CD4-positive, alpha-beta T cell treated with Interleukin-6 at 100 ng/mL for 8 hours (primary cell): ENCODE measurements at places on chromosomes 3 and 15.

- no peak for DNase-seq
Measured at GRCh38 chr3:177811835-177812234, 614.6 kb upstream of the TBL1XR1 start.

GRCh38 chr3:20776286-20776685 lies 590.3 kb upstream of the SGO1 start:
- no peak for DNase-seq

GRCh38 chr15:39344662-39345141 lies 236.2 kb upstream of the THBS1 start:
- no peak for DNase-seq

DNA sequence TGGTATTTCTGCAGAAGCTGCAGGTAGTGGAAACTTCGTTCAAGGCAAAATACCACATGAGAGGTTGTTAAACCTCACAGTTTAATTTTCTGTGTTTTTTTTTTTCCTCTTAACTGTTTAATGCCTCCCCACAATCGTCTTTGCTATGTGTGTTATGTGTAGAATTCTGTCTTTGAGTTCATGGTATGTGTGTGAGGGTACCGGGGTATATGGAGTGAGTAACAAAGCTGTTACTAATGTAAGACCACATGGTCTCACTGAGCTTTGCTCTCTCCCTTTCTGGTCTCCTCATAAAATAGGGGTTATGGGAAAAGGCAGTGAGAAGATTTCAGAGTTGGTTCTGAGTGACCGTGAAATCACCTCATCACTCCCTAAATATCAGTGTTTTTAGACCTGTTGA lies 143.6 kb downstream of the USP13 start:
- no peak for DNase-seq

DNA sequence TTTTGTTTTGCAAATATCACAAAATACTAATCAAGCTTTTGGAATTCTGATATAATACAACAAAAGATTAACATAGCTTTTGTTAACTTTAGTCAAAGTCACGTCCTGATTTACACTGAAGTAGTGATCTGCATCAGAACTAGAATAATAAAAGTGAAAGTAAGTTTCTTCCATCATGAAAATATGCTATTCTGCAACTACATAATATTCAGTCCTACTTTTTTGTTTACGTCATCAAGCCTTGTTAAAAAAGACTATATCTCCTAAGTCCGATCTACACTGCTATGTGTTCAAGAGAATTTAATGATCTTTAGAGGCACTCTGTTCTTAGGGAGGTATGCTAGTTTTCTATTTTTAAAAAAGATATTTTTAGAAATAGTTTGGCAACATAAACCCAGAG lies 330.1 kb downstream of the ARPP21 start:
- DNase-seq: no peak

DNA sequence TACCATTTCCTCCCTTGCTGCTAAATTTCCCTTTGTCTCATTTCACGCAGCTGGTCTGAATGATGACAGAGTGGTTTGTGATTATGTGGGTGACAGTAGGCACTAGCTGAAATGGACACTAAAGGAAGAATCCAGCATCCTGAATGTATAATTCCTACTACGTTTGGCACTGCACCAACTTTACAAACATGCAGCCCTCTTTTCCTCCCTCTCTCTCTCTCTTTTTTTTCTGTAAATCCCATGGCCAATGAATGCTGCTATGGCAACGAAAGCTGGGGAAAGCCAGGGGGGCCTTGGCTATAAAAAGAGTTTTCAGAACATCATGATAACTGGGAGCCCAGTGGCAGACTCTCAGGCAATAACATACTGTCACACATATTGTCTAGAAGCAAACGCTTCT lies 367.2 kb upstream of the AGTR1 start:
- DNase-seq: no peak

DNA sequence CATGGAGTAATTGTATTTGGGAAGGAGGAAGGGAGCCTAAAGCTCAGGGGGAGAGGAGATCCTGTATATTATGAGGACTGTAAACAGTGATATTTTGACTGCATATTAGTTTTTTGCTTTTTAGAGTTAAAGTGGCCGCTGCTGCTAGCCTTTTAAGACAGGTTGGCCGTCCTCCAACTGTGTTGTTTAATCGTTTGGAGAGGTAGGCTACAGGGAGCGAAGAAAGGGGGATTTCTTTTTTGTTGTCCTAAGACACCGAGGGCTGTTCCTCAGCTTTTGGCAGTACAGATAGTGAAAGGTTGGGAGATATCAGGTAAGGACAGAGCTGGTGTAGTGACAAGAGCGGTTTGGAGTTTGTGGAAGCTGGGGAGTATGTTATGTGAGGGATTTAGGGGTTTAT lies 38.2 kb upstream of the RNF7 start:
- no peak for DNase-seq

DNA sequence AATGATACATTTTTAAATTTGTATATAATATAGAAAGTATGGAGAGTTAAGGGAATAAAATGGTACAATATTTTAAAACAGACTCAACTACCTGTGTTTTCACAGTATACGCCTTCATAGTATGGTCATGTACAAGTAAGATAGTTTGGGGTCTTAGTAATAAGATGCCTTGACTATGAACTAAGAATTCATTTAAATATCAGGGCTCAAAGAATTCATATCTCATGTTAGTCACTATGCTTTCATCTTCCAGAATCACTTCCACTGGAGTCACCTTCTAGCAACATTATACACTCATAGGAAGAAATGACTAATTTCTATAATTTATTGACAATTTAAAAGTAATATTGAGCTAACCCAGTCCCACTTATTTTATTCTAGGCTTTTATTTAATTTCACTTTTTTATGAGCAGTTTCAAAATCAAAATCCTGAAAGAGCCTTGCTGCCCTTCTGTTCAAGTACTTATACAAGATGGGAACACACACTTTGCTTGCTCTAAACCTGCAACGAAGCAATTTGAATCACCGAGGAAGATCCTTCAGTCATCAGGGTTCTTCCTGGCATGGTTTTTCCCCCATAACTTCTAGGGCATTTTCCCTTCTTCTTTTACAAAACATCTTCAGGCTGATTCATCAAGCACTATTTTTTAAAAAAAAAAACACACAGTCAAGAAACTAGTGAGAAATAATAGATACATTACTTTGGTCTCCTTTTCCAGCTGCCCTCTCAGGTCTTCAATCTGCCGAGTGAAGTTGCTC lies 94.1 kb downstream of the MYH15 start:
- DNase-seq: no peak

- DNase-seq: no peak
Measured at GRCh38 chr3:65251375-65251774, 563.6 kb upstream of the ADAMTS9 start.

DNA sequence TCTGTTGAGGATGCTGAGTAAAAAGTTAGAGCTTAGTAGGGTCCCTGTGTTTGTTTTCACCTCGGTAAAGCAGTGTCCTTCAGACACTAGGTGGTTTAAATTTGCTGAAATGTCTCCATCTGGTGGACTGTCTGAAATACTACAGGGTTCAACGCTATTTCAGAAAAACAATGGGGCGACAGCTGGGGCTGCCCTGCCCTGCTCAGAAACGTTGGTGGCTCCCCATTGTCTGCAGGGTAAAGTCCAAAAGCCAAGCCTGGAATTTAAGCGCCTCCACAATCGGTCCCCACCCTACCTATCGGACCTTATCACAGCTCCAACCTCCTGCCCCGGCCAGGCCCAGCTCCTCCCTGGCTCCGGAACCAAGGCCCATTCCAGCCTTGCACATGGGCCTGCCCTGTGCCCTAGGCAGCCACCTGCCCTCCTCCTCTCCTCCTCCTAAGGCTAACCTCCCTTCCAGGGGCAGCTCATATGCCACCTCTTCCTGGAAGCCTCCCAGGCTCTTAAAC lies 4.3 kb upstream of the TSEN2 start:
- peak; percentile 51 for DNase-seq

DNA sequence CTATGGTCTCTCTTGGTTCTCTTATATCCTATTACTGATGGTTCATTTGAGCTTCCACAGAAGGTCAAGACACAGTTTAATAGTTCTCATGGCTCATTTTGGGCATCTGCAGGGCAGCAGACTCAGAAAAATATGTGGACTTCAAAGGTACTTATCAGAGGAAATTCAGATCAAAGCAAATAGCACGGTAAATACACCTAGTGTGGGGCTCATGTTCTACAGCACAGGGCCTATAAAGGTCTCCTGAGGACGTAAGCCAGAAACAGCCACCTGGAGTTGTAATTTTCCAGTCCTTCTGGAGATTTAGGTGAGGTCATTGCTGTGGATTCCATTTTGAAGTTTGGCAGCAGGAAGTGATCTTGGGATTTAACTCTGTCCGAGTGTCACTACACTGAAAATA lies 134.5 kb upstream of the SGO1 start:
- DNase-seq: no peak

- no peak for DNase-seq
Measured at GRCh38 chr3:141009496-141009895, 41.7 kb upstream of the SPSB4 start.

DNA sequence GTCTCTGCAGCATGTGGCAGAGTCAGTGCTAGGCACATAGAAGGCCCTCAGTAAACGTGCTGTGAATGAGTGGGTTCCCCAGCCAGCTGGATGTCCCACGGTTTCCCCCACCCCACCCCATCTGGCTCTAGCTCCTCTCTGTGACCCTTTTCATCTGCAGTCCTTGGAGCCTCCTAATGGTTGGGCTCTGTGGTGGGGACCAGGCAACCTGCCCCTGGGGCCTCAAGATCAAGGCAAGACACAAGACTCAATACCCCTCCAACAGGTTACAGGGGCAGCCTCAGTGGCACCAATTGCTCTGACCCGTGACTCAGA lies 17.1 kb upstream of the CYP11A1 start:
- no peak for DNase-seq

GRCh38 chr3:106036696-106037095 lies 167.9 kb upstream of the CBLB start:
- DNase-seq: no peak
